Occipital lobe (tissue), 3 donors: ENCODE measurements at places on chromosomes 7 and 10. TPM values are rescaled to one million over a fixed set of nuclear protein-coding genes. Genes with fewer than 3 reads are reported as not detected.

The TBC1D12 gene
- 64.7 TPM for total RNA-seq

The GPR26 gene
- 3.1 TPM for total RNA-seq

The BNIP3 gene
- total RNA-seq, result 35.1 TPM

The C10orf53 gene
- total RNA-seq, result not detected

The OR6B1 gene
- not detected for total RNA-seq

The GDF2 gene
- not detected for total RNA-seq

The C7orf33 gene
- total RNA-seq, result not detected

The RASA4B gene
- 12.8 TPM for total RNA-seq

The TLX1 gene
- not detected for total RNA-seq

The DDC gene
- total RNA-seq, result not detected

The PSD gene
- total RNA-seq, result 101 TPM

The TMEM196 gene
- total RNA-seq, result 10.1 TPM

The CACNB2 gene
- total RNA-seq, result 25.7 TPM

The EPO gene
- not detected for total RNA-seq

The TCAF2 gene
- total RNA-seq, result 0.78 TPM

The ABCC2 gene
- 0.16 TPM for total RNA-seq

The SLC16A9 gene
- 11.4 TPM for total RNA-seq

The OR9A2 gene
- total RNA-seq, result 1.1 TPM

The PDE6C gene
- not detected for total RNA-seq

The SHOC2 gene
- total RNA-seq, result 187 TPM

The HHEX gene
- 1.6 TPM for total RNA-seq

The SPDYE9 gene
- total RNA-seq, result not detected

The HOXA2 gene
- total RNA-seq, result not detected

The NXPH1 gene
- 47.4 TPM for total RNA-seq
